ENCODE measurements at places on chromosomes 1 and 21. TPM values are rescaled to one million over a fixed set of nuclear protein-coding genes. Genes with fewer than 3 reads are reported as not detected.

GRCh38 chr1:206823727-206824126, 41.7 kb upstream of the IL20 start:
- DNase-seq = no peak

GRCh38 chr1:95829556-95829955, 595.5 kb downstream of the RWDD3 start:
- DNase-seq = no peak

Gene NR1I3
- total RNA-seq = not detected

Gene DDR2
- total RNA-seq = 0.31 TPM

Data from activated naive CD4-positive, alpha-beta T cell treated with anti-CD3 and anti-CD28 coated beads, Interleukin-2, amount 50 U/mL, for 72 hours (primary cell).